ENCODE measurements at places on chromosomes 3 and 15. TPM values are rescaled to one million over a fixed set of nuclear protein-coding genes. Genes with fewer than 3 reads are reported as not detected.

Gene CPA3
- not detected for total RNA-seq

Gene SNTN
- total RNA-seq, result not detected

Gene CCR8
- not detected for total RNA-seq

Gene LRRC31
- not detected for total RNA-seq

Gene GABRB3
- total RNA-seq, result 3.3 TPM

Gene RTP3
- total RNA-seq, result not detected

Gene STRIT1
- total RNA-seq, result not detected

Gene C3orf18
- 2.6 TPM for total RNA-seq

Gene FBXW12
- total RNA-seq, result not detected

DNA sequence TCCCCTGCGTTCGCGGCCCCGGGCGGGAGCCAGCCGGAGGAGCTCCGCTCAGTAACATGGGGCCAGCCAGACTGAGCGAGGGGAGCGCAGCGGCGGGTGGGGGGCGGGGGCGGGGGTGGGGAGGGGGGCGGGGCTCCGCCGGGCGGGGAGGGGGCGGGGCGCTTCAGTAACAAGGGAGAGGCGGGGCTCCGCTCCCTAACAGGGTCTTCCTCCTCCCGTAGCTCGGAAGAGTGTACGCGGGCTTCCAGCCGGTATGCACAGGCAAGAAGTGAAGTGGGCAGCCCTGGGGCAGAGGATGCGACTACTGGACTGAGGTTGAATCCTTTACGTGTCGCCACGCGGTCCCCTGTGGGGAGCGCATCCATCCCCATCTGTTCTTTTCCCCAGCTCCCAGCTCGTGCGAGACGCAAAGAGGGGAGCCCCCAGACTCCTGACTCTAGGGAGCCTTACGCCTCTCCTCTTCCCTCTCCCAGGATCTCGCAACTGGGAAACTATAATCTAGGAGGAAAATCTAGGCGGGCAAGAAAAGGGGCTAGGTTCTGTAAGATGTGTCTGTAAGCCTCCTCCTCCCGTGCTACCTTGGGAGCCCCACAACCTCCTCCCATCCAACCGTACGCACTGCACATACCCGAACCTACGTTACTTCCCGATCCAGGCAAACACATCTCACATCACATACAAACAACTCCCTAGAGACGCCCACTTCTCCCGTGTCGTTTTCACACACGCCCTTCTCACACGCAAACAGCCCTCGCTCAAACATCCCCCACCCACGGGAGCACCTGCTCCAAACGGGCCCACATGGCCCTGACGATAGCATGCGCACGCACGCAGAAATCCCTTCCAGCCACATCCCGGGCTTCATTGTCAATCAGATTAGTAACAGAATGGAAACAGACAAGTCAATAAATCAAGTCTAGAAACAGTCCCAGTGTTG is at the start of gene SHF:
TSS of gene SHF (minus strand) at position 73 of the 937 bp plus-strand sequence. CDS start at position 58, 15 bp downstream.
- peak; percentile 55 for DNase-seq

DNA sequence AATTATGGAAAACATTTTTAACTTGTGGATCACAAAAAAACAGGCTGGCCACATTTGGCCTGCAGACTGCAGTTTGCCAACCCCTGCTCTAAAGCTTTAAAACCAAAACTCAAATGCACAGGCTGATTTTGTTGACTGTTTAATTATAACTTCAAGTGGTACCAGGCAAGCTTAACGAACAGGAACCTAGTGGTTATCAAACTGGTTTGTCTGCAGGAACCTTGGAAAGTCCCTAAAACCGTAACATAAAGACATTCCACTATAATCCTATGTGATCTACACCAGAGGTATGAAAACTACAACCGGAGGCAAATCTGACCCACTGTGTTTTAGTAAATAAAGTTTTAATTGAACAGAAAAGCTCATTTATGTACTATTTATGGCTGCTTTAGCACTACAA is 52.4 kb downstream of the TBL1XR1 start:
- peak; percentile 30 for DNase-seq

DNA sequence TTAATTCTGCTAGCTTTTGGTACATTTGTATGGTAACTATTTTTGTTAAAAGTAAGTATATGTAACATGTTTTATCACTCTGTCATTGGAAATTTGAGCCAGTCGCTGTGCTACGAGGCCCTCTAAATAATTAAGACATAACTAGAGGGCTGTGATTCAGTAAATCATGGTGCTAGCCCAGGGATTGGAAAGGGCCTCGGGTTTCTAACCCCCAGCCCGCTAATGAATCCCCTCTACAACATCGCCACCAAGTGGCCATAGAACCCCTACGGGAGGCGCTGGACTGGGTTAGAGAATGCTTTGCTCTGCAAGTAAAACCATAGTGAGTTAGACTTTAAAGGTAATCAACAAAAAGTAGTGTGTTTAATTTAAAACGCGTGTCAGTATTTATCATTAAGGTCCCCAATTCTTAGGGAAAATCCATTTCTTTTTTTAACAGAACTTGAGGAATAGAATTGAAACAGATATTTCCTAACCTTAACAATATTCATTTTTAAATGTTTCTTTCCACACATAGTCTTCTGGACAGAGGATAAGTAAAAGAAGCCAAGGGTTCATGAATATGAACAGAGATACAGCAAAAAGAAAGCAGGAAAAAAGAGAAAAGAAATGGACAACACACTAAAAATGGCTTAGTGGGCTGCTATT is 744.7 kb downstream of the EPHA3 start:
- no peak for DNase-seq

DNA sequence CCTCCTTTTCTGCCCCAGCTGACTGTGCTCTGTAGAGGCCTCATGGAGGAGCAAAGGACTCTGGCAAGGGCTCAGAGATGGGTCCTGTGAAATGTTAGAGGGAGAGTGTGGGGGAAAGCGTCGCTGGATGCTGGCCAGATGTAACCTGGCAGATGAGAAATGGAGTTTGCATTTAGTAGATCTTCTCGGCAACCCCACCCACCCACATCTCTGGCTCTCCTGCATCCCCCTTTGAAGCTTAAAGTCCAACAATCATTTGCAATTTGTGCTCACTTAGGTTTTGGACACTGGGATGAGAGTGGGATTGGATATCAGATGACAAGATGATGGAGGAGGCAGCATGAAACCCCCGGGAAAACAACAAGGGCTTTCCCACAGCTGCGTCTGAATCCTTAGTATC is 523.6 kb upstream of the MCTP2 start:
- DNase-seq, result no peak

GRCh38 chr15:97576929-97577645 is 383.4 kb upstream of the ARRDC4 start:
- DNase-seq, result no peak

- DNase-seq, result peak; percentile 46
These were observed 1.6 kb upstream of the PPM1L start for GRCh38 chr3:160754371-160754854.

- peak; percentile 21 for DNase-seq
These were observed 619 bp downstream of the EIF2AK4 start for GRCh38 chr15:39934397-39935071.

DNA sequence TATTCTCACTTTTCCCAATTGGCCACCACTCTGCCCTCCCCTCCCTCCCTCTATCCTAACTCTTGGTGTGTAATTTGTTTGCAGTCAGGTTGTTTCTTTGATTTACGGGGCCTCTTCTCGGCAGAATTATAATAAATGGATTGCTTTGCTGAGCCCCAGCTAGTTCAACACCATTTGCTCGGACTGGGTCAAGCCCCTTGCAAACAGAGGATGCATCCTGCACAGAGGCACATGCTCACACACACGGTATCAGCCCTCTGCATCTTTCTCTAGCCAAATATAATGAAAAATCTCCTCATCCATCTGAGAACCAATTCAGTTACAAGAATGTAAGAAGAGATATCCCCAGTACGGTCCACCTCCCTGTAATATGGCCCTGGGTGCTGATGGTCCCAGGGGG is 97.7 kb downstream of the EPHB1 start:
- no peak for DNase-seq

DNA sequence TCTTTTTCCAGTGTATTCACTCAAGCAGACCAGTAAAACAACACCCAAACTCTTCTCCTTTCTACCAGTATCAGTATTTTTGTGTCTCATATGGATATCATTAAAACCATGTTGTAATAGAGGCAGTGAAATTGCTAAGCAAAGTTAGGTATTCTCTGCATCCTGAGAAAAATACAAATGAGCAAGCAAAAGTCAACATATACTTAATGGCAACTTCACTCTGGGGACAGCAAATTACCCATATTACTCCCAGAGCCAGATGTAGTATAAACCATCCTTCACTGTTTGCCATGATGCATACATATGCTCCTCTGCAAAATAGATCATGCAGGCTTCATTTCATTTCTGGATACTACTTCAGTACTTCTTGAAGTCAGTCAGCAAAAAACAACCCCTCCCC is 22.1 kb downstream of the UBA5 start:
- DNase-seq, result no peak

DNA sequence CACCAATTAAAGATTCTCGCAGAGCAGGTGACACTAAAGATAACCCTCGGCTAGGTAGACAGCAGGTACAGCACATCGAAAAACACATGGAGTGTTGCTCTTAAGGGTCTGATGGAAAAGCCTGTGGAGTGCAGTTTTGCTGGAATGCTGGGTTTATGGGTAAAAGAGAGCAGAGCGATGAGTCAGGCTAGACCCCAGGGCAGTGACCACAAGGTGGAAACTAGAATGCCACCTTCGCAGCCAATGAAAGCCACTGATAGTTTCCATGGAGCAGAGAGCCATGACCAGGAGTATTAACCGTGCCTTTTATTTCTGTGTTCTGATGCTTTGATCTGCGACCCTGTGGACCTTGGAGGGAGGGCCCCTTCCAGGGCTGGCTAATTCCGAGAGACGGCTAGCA is 149.8 kb downstream of the GABRB3 start:
- peak; percentile 68 for DNase-seq

DNA sequence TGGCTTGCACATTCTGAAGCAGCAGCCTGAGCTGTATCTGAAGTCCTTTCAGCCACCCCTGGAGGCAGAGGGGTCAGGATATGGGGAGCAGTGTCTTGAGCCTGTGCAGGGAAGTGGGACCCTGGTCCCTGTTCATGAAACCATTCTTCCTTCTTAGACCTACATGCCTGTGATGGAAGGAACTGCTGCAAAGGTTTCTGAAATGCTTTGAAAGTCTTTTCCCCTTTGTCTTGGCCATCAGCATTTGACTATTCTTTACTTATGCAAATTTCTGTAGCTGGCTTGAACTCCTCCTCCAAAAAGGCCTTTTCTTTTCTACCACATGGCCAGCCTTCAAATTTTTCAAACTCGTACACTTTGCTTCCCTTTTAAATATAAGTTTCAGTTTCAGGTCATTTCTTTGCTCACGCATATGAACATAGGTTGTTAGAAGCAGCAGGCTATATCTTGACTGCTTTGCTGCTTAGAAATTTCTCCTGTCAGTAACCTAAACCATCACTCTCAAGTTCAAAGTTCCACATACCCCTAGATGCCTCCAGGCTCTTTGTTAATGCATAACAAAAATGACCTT is 62.3 kb downstream of the GALK2 start:
- no peak for DNase-seq

GRCh38 chr3:78506581-78507195 is 1261.1 kb downstream of the ROBO1 start:
- DNase-seq, result no peak
